ENCODE measurements at places on chromosomes 4 and X.

DNA sequence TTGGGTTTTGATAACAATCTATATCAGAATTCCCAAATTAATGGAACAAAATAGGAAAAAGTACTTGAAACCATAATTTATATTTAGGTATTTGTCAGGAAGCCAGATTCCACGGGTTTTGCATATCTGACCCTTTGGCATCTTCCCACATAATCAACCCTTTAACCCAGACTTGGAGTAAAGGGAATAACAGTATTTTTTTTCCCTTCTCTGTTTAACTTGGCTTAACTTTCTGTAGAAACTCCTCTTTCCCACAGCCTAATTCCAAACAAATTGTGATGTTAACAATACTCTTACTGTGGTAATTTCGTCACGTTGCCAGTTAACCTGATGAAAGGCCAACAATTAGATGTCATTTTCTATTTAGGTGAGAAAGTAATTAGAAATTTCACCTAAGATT lies 49.4 kb upstream of the GUCY1A1 start:
- DNase-seq = no peak

DNA sequence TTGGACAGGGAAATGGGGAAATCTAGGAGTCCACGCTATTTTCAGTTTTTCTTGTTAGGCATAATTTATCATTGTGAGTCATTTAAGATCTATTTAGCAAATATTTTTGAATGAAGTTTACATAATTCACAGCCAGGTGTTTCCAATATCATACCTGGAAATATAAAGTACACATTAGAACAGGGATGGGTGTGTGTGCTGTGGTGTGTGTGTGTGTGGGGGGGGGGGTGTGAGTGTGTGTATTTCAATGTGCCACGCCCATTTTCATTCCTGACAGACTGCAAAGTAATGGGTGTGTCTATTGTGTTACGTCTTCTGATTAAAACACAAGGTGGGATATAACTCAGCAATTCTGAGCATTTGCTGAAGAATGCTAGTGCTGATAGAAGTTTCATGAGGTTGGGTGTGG lies 33.2 kb downstream of the ARHGAP10 start:
- no peak for DNase-seq

- DNase-seq = no peak
These were observed 74.3 kb upstream of the TEX13D start for GRCh38 chrX:124257924-124258702.

DNA sequence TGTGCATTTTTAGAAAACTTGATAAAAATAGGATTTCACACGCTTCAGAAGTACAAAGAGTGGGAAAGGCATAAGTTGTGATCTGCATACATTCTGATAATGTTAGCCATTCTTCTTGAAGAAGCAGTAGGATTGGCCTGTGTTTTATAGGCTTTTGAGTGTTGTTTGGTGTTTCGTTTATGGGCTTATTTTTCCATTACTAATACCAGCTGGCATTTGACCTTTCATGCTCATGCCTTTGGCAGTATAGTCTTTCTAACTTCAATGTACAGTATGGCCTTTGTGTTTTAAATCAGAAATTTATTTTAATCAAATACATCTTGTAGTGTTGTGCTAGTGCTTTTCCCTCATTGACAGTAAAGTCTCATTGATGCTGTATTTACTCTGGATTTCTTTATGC lies 51.5 kb upstream of the SLC4A4 start:
- no peak for DNase-seq

- DNase-seq = no peak
These were observed 222.1 kb downstream of the LDB2 start for GRCh38 chr4:16676230-16676770.

- no peak for DNase-seq
These were observed 2.4 kb upstream of the RAB40AL start for GRCh38 chrX:102934624-102935023.

DNA sequence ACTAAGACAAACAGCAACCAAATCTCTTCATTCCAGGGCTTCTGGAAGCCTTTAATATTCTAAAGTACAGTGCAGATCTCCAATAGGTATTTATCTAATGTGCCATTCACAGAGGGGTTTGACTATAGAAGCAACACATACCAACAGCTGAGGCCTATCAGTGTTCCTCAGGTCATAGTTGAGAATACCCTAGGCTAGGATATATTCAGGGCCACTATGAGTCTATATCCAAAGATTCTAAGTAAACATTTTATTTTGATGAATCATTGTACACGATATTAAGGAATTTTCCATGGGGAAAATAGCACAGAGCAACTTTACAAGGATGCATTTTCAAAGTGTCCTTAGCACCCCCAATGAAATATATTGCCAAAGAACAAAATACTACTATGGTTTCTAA lies 9.7 kb downstream of the SMIM10 start:
- no peak for DNase-seq

GRCh38 chrX:74178536-74178935 lies 125.4 kb upstream of the ZCCHC13 start:
- DNase-seq = no peak

GRCh38 chrX:139892512-139892911 lies 40.3 kb downstream of the ATP11C start:
- DNase-seq = no peak

GRCh38 chrX:2967998-2968909 lies 38.1 kb upstream of the ARSH start:
- no peak for DNase-seq

DNA sequence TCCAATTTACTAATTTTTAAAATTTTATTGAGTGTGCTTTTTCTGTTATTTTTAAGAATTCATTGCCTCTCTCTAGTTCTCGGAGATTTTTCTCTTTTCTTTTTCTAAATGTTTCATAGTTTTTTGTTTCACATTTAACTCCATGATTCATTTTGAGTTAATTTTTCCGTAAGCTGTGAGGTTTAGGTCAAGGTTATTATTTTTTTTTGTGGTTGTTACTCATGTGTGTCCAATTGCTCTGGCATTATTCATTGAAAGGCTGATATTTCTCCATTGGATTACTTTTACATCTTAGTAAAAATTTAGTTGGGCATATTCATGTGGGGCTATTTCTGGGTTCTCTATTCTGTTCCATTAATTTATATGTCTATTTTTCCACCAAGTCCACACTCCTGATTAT lies 220.8 kb downstream of the MID1IP1 start:
- no peak for DNase-seq

GRCh38 chrX:40152173-40152711 lies 54.5 kb upstream of the BCOR start:
- no peak for DNase-seq

DNA sequence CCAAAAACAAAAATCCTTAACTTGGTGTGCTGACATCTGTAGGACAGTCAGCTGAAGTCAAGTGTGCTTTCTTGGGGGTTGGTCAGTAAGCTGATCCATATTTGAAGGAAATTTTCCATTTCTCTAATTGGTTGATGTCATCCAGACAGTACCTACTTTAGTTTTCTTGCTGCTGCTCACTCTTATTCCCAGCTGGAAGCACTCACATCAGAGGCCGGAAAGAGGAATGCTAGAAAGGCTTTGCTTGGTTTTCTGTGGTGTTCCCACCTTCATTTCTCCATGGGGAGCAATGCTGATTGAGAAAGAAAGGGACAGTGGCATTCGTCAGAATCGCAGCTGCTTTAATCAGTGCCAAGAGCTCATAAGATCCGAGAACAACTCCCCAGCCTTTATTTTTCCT lies 227.0 kb downstream of the C4orf33 start:
- no peak for DNase-seq

- DNase-seq = no peak
These were observed 681.5 kb downstream of the ARAP2 start for GRCh38 chr4:35562861-35563260.

DNA sequence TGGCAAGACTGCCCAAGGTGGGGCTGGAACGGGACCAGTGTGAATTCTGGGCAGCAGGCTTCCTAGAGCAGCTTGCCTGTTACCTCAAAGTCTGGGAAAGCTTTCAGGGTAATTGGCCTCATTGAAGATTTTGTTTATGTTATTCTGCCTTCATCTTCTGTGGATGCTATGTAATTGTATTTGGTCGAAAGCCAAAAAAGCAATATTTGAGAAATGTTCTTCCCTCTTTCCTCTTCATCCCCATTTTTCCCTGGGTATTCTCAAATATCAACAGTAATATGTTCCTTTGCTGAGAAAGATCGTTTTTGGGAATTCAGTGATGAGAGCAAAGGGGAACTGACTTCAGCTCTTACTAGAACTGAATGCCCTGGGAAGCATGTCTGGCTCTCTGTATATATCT lies 12.9 kb downstream of the TMEM131L start:
- no peak for DNase-seq

GRCh38 chr4:72330381-72330780 lies 238.6 kb downstream of the ADAMTS3 start:
- DNase-seq = no peak

- DNase-seq = no peak
These were observed 36.4 kb downstream of the DHX15 start for GRCh38 chr4:24547979-24548378.

- DNase-seq = no peak
These were observed 2.9 kb downstream of the PAK3 start for GRCh38 chrX:111098874-111099273.

DNA sequence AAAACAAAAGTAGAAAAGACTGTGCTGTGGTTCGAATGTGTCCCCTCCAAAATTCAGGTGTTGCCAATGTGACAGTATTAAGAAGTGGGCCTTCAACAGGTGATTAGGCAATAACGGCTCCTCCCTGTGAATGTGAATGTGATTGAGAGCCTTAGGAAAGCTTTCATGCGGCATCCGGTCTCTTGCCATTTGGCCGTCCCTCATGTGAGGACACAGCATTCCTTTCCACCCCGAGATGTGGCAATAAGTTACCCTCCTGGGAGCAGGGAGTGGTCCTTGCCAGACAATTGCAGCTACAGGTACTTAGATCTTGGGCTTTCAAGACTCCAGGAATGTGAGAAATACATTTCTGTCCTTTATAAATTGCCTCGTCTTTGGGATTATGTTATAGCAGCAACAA lies 129.3 kb downstream of the CPEB2 start:
- DNase-seq = no peak

- DNase-seq = no peak
These were observed 138.9 kb upstream of the IGFBP7 start for GRCh38 chr4:57249083-57249482.

- DNase-seq = no peak
These were observed 112.2 kb downstream of the DHX15 start for GRCh38 chr4:24472161-24472510.

- DNase-seq = no peak
These were observed 171.5 kb downstream of the FBXW7 start for GRCh38 chr4:152364383-152364782.

DNA sequence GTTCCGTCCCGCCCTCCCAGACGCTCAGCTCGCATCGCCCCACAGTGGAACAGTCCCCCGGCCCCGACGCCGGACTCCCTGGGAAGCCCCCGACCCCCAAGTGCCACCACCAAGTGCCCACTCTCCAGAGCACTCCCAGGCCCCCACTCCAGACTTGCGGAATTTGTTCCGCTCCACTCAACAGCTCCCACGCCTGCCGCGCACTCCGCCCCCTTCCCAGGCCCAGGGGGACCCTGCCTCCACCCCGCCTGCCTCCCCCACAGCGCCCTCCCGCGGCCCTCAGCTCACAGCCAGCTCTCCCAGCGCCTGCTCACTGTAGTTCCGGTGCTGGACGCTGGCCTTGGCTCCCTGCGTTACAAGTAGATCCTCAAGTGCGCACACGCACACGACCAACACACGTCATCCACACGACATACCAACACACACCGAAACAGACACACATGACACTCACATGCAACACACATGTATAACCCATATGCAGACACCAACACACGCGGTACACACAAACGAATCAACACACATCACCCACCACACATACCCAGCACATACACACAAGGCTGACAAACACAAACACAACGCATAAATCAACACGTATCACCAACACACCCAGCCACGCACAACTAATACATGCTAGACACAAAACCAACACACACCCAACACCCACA lies 8.0 kb downstream of the MSX1 start:
- no peak for DNase-seq

Data from NCI-H1417 treated with DMSO at 0.1 percent for 48 hours (cell line).